ENCODE measurements at places on chromosomes 7 and 10.

DNA sequence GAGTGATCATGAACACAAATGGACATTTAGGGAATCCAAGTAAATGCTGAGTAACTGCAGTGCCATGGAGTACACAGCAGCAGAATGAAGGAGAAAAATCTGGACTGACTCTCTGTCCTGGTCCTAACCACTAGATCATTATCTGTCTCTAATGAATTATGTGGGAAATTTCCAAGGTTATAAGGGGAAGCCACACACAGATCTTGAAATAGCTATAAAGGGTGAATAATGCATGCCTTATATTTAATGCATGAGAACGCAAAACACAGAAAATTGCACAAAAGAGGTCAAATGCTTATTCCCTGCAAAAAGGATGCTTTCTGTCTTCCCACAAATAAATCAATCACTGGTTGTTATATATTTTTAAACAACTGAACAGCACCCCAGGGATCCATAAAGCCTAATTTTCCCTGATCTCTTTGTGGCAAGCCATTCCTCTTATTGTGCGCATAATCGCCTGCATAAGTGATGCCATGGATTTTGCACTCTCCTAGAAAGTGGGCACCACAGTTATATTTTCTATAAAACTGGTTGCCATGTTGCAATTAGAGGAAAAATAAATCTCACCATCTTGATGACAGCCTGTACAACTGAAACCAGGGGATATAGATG, 201.8 kb downstream of the XPNPEP1 start:
- no peak for DNase-seq

DNA sequence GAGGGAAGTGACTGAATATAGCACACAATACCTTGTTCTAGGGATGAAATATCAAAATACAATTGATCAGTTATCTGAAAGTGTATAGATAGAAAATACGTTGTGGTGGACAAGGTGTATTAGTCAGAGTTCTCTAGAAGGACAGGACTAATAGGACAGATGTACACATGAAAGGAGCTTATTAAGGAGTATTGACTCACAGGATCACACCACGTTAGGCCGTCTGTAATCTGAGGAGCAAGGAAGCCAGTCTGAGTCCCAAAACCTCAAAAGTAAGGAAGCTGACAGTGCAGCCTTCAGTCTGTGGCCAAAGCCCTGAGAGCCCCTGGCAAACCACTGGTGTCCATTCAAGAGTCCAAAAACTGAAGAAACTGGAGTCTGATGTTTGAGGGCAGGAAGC, 406.1 kb downstream of the MDFIC start:
- no peak for DNase-seq

GRCh38 chr10:124943301-124944092, 1.6 kb downstream of the ZRANB1 start:
- DNase-seq, result no peak

GRCh38 chr10:44198096-44198779, 186.7 kb downstream of the CXCL12 start:
- no peak for DNase-seq

DNA sequence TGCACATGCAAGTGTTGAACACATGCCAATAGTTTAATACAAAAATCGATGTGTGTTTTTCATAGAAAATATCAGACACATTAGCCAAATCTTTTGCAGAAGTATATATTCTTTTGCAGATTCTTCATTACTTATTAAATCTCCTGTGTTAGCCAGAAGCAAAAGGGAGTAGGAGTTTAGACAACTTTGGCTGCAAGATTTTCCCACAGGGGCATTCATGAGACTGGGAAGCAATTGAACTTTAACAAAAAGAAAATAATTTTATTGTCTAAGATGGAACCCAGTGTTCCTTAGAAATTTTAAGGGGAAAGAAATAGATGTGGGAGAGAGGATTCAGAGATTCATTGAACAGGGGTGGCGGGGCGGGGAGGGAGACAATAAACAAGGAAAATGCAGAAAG, 1336.0 kb downstream of the GATA3 start:
- DNase-seq, result no peak

GRCh38 chr7:57305192-57305748, 144.7 kb upstream of the ZNF716 start:
- peak; percentile 29 for DNase-seq

DNA sequence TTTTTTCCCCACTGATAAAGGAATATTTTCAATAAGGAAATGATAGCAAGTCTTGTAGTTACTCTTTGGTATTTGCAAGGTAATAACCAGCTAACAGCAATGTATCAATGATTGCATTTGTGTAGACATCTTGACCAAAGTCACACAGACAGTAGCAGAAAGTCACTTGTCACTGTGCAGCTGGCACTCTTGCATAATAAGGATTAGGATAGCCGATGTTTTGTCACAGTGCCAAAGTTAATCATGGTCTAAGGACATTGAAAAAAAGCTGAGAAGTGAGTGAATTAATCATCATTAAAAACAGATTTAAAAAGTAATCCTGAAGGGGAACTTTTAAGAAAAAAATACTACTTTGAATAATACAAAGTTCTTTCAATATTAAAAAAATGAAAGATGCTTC, 834.3 kb upstream of the C7orf33 start:
- DNase-seq, result no peak

DNA sequence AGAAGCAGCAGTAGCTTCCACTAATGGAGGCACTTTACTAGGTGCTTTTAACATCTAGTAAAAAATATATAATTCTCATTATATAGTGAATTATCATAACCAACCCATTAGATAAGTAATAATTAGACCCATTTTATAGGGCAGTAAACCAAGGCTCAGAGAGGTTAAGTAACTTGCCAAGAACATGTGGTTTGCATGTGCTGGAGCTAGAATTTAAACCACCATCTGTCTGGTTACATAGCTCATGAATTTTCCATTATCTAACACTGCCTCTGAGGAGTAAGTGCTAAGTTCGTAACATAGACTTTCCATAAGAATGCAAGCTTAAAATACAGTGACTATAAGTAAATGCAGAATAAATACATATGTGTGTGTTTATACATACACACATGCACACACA, 41.9 kb downstream of the CREB3L2 start:
- DNase-seq, result peak; percentile 23

DNA sequence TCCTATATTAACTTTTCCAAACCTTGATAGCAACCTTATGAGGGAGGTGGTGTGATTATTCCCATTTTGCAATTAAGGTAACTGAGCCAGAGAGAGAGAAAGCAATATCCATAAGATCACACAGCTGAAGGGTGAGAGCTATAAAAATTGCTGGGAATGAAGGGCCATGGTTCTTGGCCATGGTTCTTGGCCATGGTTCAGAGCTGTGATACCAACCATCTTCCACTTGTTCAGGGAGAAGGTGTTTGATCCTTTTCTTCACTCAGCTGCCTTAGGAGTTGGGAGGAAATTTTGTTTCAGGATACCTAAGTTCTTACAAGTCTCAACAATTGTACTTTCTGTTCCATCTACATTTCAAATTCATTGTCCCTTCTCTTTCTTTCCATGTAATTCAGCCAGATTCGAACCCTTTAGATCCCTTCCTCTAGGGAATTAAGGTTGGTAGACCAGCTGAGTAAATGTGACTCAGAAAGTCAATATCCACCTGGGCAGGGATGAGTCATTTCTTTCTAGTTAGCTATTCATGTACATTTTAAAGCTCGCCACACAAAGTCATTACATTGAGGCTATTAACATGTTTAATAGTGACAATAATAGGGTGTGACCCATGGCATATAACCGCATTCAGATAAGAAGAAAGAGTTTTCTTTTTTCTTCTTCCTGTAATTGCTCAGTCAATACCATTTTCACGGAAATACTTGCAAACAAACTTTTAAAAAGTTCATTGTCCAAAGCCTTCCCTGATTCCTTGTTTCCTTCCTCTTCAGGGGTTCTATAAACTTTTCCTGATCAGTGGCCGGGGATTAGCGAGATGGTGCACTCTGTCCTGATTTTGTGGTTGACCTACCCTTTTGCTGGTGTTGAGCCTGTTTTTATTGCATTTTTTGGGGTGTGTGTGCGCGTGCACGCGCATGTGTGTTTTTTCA, 143.4 kb downstream of the TCF7L2 start:
- DNase-seq, result peak; percentile 10

DNA sequence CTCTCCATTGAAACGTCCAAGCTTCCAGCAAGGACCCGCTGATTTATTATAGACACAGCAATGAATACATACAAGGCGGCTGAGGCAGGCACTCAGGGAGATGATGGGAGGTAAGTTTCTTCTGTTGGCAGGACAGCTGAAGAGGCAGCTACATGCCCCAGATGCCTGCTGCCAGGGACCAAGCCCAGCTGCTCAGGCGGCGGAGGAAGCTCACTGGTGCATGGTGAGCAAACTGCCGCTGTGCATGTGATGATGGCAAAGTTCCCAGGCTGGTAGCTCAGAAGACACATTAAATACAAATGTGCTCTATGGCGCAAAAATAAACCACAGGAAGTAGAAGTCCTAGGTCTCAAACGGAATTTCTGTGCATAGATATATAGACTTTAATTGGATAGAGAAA, 2.3 kb downstream of the DNTT start:
- peak; percentile 93 for DNase-seq

DNA sequence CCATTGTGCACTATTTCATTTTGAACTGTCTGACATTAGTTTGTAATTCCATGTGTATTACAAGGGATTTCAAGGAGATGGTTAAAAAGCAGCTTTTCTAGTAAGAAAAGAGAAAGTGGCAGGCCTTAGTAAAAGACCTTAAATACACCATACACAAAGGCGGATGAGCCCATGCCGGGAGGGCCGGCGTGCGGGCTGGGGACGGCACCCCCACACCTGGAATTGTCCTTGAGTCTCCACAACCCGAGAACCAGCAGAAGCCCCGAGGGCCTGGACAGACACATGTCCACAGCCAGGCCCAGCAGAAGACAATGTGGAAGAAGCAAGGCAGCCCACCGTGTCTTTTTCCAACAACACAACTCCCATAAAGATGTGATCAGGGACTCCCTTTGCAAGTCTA, 123.7 kb upstream of the TCERG1L start:
- no peak for DNase-seq

GRCh38 chr7:77262316-77262715, 62.7 kb upstream of the FGL2 start:
- no peak for DNase-seq

DNA sequence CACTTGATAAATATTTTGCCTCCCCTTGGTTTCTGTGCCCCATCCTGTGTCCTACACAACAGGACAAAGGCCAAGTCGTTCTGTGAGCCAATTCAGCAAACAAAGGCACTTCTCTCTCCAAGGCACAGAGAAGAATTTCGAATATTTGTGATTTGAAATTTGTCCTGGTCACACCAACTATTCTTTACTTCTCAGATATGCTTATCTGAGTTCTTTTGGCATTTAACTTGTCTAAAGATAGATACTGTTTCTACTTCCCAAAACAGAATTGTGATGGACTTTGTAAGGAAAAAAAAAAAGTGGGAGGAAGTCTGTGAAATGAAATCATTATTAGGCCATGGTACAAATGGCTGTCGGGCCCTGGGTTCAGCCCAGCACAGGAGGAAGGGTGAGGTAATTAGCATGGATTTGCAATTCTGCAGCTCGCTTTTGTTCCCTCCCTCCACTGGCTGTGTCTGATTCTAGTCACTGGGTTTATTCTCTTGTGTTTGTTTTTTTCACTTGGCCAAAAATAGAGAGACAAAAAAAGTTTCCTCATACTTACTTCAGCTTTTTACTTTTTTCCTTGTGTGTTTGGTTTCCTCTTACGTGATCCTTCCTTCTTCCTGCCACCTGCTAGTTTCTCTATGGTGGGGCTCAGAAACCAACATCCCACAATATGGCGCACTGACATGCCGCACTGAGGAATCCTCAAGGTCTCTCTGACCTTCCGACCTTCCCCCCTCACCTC, 108.2 kb upstream of the MKLN1 start:
- DNase-seq, result peak; percentile 56

DNA sequence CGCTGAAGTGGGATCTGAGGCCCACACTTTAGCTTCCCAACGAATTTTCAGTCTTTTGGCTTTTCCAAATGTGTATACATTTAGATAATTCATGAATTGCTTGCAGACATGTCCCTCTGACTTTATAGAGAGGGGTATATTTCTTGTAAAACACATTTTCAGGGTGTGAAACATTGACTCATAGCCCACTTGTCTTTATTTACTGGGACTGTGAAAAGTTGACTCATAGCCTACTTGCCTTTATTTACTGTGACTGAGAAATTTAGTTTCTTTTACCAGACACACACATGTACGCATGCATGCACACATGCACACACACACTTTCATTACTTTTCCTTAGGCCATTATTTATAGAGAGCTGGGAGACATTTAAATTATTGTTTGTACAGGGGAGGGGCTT, 79.1 kb downstream of the VTI1A start:
- no peak for DNase-seq

DNA sequence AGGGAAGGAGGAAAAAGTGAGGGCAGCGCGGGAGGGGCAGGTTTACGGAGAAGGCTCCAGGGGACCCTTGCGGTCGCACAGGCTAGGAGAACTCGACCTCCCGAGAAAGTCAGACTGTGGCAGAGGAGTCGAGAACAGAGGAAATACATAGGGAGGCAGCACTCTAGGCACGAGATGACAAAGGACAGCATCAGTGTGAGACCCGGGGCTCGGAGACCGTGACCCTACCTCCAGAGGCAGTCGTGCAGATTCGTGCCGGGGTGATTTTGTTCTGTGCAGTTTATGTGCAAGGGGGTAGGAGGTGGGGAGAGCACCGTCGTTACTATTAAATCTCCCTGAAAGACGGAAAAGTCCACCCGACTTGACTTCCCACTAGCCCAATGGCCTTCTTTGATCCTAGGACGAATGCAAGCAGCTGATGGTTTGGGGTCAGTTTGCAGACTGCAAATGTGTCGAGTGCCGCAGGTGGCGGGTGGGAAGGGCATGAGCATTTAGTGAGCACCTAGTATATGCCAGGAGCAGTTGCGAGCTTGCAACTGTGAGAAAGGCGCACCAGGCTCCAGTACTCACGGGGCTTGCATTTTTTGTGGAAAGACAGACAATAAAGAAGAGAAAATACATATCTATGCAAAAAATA, 674 bp upstream of the OSBPL3 start:
- DNase-seq, result peak; percentile 81

DNA sequence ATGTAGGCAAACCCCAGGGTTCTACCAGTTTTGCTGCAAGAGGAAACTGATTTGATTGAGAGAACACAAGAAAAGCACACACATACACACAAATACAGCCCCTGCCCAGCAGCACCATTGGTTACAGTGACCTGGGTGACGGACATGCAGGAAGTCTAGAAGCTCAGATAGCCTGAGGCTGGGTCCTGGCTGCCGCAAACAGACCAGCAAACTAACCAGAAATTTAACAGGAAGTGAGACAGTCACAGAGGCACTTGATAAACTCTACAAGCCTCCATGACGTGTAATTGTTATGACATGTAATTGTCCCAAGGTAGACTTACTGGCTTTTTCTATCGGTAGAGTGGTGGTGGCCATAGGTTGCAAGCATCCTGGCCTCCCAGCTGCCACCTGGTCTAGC, 58.9 kb downstream of the PRKAR2B start:
- peak; percentile 71 for DNase-seq

GRCh38 chr10:24723788-24724380, at the start of gene ARHGAP21:
ARHGAP21 (minus strand) TSS chr10:24723887; CDS start chr10:24721899, 1,988 bp downstream.
- DNase-seq, result peak; percentile 40

- DNase-seq, result no peak
Measured at GRCh38 chr7:50341724-50342123, 37.2 kb downstream of the IKZF1 start.

GRCh38 chr7:99822731-99823718, 4.8 kb upstream of the CYP3A43 start:
- DNase-seq, result no peak

GRCh38 chr7:154910125-154910524, 92.8 kb downstream of the PAXIP1 start:
- no peak for DNase-seq
